Aortic smooth muscle cell (primary cell): ENCODE measurements at places on chromosomes 11 and 22. TPM values are rescaled to one million over a fixed set of nuclear protein-coding genes. Genes with fewer than 3 reads are reported as not detected.

Gene ZBTB16
- total RNA-seq: 0.12 and 0.13 TPM in 2 replicates

Gene WNT7B
- total RNA-seq: not detected in 2 replicates

Gene NPAS4
- total RNA-seq: not detected in 2 replicates

Gene CASP12
- 0.06 TPM in 1 of 2 replicates, not detected in the other for total RNA-seq

Gene SCT
- total RNA-seq: not detected in 2 replicates

Gene OR51E2
- total RNA-seq: not detected in 2 replicates

Gene SVIP
- total RNA-seq: 9.1 and 10.3 TPM in 2 replicates

Gene KIRREL3
- not detected in 2 replicates for total RNA-seq

Gene PRCP
- total RNA-seq: 58.0 and 94.4 TPM in 2 replicates

Gene SPTBN2
- total RNA-seq: 1.2 and 3.2 TPM in 2 replicates

Gene DNAL4
- 14.9 and 15.4 TPM in 2 replicates for total RNA-seq

Gene PKNOX2
- 0.92 and 1.1 TPM in 2 replicates for total RNA-seq

Gene MIOX
- not detected in 2 replicates for total RNA-seq

Gene EXPH5
- total RNA-seq: 0.19 and 0.53 TPM in 2 replicates

Gene DDI1
- not detected in 2 replicates for total RNA-seq

Gene KCNQ1OT1
- 2.0 and 2.3 TPM in 2 replicates for total RNA-seq

Gene MAJIN
- total RNA-seq: not detected in 2 replicates

Gene PNPLA5
- total RNA-seq: not detected in 2 replicates

Gene OR52E8
- total RNA-seq: not detected in 2 replicates

Gene HPX
- 0.79 and 1.4 TPM in 2 replicates for total RNA-seq

Gene CTSW
- total RNA-seq: 0.12 TPM in 1 of 2 replicates, not detected in the other

Gene SULT4A1
- total RNA-seq: 0.26 and 0.31 TPM in 2 replicates

Gene CFAP300
- 7.7 and 7.8 TPM in 2 replicates for total RNA-seq

Gene ISX
- total RNA-seq: not detected in 2 replicates

Gene C1QTNF5
- 22.6 and 35.6 TPM in 2 replicates for total RNA-seq

Gene SPON1
- 4.6 and 58.3 TPM in 2 replicates for total RNA-seq

Gene ANO1
- total RNA-seq: 3.8 and 16.4 TPM in 2 replicates

Gene COMT
- total RNA-seq: 184 and 209 TPM in 2 replicates

Gene PTPRJ
- total RNA-seq: 6.9 and 9.8 TPM in 2 replicates

Gene CARD18
- total RNA-seq: not detected in 2 replicates

Gene SLC37A2
- 0.06 and 0.13 TPM in 2 replicates for total RNA-seq
